Activated CD8-positive, alpha-beta memory T cell treated with anti-CD3 and anti-CD28 coated beads, Interleukin-2, amount 50 U/mL, for 4 hours (primary cell): ENCODE measurements at places on chromosomes 11 and 22.

GRCh38 chr22:50697667-50698506, 25.3 kb downstream of the SHANK3 start:
- DNase-seq, result no peak

DNA sequence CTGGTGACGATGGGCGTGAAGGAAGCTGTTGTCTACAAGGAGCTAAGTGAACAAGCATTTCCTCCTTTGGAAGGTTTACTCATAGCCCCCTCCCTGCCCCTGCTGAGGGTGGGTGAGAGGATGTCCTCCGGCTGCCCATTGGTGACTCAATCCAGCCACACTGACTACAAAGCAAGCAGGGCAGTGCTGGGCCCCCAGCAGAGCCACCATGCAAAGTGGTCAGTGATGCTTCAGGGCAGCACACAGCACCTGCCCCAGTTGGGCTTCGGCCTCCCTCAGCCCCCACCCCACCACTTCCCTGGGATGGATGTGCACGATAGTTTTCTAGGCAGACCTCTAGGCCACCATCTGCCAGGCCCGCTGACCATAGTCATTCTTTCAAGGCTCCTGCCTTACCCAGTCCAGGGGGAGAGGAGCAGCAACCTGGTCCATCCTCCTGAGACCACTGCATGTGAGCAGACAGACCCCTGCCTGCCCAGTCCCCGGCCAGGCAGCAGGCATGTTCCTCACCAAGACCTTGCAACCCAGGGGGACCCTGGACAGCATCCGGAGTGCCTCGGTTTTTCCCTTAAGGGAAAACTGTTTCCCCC, 125.1 kb downstream of the BCR start:
- no peak for DNase-seq

GRCh38 chr11:73219396-73220285, 1.6 kb downstream of the P2RY2 start:
- no peak for DNase-seq

- DNase-seq, result no peak
Measured at GRCh38 chr22:22111267-22111751, 128.7 kb upstream of the TOP3B start.

- no peak for DNase-seq
Measured at GRCh38 chr11:12174128-12174476, 63.7 kb downstream of the MICAL2 start.

DNA sequence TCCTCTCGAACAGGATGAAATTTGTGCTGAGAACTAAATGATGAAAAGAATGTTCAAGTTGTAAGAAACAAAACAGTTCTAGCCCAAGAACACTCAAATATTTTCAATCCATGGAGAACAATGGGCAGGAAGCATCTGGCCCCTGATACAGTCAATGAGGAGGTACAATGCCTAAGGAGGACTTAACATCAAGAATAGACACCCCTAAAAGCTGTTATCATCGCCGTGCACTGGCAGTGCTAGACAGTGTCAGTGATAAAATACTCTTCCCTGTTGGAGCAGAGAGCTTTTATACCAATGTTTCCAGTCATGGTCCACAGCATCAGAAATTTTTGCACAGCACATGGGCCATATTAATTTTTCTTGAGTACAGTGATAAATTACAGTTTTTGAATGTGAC, 20.2 kb upstream of the VSTM5 start:
- DNase-seq, result no peak
